CD4-positive, alpha-beta T cell treated with Interleukin-4 for 4 hours (primary cell): ENCODE measurements at places on chromosomes 4 and X.
A peak's percentile ranks its signal among the peaks of the same experiment; 100 is the strongest.

GRCh38 chr4:99361899-99362275 lies 9.3 kb upstream of the ADH1C start:
- no peak for DNase-seq

GRCh38 chrX:134371133-134371532 lies 88.8 kb upstream of the HPRT1 start:
- DNase-seq, result no peak

GRCh38 chr4:38904090-38904666 lies 36.6 kb downstream of the FAM114A1 start:
- DNase-seq, result no peak

GRCh38 chr4:654871-655463 lies 19.1 kb downstream of the ATP5ME start:
- no peak for DNase-seq

GRCh38 chr4:176236946-176237345 lies 32.1 kb downstream of the ASB5 start:
- DNase-seq, result no peak

GRCh38 chr4:37881811-37882210 lies 9.1 kb upstream of the TBC1D1 start:
- no peak for DNase-seq

GRCh38 chr4:186936496-186937375 lies 213.1 kb upstream of the FAT1 start:
- no peak for DNase-seq

DNA sequence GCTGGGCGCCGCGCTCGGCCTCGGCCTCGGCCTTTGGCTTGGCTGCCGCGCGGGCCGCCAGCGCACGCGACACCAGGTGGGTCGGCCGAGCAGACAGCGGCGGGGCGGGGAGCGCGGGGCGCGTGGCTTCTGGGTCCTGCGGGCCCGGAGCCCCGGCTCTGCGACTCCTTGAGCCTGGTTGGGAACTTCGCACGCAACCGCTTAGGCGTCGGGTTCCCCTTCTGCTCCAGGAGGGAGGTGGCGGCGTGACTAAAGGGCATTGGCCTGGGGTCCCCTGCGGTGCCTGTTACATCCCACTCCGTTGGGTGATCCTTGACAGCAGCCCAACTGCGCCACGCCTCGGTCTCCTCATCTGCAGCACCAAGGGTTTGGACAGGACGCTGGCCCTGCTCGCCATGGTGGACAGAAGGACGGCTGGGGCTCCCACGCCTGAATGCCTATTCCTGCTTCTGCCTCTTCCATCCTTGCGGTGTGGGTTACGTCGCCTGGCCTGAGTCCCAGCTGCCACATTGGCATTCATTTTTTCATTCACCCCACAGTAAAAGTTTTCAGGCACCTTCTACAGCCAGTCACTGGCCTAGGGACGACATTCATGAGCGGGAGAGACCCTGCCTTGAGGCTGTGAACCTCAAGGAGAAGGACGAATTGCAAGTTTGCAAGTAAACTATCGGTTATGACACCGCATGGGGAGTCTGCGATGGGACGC lies 631 bp downstream of the EVC start:
- no peak for DNase-seq

DNA sequence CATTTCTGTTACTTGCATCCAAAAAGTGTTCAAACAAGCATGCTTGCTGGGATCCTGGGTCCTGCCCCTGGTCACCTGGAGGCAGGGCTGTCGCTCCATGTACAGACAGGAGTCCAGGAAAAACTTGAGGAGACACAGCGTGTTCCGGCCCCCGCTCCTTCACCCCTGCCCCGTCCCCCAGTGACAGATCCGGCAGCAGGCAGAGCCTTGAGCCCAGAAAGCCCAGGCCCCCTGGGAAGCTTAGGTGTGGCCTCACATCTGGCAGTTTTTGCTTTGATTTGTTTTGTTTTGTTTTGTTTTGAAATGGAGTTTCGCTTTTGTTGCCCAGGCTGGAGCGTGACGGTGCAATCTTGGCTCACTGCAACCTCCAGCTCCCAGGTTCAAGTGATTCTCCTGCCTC lies 67.0 kb downstream of the TRMT44 start:
- DNase-seq, result no peak

- DNase-seq, result no peak
Measured at GRCh38 chr4:156298230-156298629, 344.6 kb upstream of the CTSO start.

DNA sequence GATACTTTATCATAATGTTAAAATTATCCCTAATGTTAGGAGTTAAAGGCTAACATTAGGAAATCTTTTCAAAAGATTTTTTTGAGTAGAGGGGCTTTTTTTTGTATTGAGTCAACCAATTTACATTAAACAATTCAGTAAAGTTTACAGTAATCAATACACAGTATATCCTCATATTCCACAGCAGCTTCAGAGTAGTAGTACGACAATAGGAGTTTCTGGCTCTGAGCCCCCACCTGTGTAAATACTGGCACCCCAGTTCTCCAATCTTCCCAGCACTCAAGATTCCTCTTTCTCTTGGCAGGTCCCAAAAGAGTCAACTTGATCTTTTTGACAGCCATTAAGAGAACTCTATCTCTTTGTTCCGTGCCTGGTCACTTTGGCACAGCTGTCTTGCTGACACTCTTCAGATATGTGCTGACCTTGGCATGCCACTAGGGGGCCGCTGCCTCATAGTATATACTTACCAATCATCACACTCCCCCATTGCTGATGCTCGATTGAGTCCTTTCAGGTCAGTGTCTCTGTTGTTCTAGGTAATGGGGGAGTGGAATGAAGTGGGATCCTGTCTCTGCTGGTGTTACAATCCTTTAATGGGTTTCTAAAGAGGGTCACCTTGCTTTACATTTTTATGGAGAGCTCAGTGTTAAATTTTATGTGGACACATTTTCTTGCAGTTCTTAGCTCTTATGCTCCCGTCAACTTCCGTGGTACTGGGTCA lies 19.5 kb upstream of the CCNI start:
- peak; percentile 79 for DNase-seq

DNA sequence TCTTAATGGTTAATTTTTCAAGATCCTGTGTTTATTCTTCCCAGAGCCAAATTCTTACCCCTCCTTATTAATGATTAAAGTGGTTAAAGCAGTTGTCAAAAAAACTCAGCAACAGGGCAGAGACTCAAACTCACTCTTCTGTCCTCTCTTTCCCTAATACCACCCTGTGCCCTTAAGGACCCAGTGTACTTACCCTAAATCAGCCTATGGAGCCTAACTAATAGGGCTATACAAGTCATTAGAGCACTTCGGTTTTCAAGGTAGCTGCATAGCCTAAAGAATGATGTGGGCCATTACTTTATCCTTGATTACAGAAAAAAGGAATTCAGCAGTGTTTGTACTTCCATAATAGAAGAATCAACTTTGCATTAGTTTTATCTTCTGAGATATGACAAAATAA lies 216.3 kb downstream of the KCTD8 start:
- no peak for DNase-seq

- DNase-seq, result peak; percentile 23
Measured at GRCh38 chrX:118603981-118604380, 108.4 kb downstream of the DOCK11 start.

- no peak for DNase-seq
Measured at GRCh38 chrX:43804021-43804420, 78.2 kb downstream of the MAOB start.

DNA sequence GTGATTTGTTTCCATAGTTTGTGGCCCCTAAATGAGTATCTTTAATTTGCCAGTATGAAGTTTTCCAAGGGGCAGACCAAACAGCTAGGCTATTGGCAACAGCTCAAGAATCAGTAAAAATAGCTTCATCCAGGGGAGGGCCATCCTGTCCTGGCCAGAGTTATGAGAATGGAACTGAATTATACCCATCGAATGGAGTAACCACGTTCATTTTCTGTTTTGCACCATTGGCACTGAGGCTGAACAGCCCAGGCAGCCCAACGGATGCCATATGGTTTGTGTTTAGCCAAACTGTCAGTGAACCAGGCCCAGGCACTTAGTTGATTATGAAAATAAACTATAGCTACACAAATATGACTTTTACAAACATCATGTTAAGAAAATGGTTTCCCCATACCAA lies 17.7 kb upstream of the ASB5 start:
- no peak for DNase-seq

DNA sequence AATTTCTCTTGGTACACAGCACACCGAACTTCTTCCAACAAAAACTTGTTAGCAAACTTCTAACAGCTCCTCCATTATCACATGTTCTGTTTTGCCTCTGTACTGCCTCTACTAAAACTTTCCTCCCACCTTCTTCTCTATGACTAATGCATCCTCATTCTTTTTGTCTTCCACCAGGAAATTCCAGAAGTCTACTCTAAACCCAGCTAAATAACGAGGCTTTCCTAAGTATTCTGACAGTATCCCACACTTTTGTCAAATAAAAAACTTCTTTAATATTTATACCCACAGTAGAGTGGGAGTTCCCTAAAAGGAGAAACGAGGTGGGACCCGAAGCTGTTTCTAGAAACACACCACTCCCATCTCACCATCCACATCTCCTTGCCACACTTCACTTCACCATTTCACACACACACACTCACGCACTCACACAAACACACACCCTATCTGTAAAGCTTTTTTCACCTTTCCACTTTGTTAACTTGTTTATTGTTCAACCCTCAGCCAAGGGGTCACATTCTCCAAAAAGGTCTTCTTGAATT lies 280.3 kb downstream of the ARAP2 start:
- DNase-seq, result no peak

DNA sequence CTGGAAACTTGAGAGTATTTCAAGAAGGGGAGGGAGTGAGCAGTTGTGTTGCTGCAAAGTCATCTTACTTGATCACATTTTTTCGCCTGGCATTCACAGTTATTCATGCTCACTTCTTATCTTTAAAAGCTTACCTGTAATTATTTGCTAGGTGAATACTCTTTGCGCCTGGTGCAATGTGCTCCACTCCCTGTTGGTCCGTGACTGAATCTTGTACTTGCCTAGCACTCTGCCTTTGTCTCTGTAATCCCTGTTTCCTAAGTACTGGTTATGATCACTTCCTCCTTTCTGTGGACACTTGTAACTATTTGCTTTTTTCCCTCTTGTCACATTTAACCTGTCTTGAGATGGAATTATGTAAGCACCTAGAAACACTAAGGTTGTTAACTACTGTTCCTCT lies 5.8 kb downstream of the BMP2K start:
- no peak for DNase-seq

DNA sequence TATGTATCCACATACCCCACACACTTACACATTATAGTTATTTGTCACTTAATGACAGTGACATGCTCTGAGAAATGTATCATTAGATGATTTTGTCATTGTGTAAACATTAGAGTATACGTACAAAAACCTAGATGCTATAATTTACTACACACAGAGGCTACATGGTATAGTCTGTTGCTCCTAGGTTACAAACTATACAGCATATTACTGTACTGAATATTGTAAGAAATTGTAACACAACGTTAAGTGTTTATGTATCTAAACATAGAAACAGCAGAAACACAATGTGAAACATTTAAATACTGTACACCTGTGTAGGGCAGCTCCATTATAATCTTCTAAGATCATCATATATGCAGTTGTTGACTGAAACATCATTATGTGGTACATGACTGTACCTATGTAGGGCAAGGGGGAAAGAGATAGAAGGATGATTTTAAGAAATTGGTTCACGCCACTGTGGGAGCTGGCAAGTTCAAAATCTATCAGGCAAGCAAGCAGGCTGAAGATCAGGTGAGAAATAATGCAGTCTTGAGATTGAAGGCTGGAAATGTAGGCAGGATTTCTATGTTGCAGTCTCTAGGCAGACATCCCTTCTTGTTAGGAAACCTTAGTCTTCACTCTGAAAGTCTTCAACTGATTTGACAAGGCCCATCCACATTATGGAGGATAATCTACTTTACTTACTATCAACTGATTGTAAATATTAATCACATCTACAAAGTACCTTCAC lies 78.0 kb upstream of the CPEB2 start:
- no peak for DNase-seq

DNA sequence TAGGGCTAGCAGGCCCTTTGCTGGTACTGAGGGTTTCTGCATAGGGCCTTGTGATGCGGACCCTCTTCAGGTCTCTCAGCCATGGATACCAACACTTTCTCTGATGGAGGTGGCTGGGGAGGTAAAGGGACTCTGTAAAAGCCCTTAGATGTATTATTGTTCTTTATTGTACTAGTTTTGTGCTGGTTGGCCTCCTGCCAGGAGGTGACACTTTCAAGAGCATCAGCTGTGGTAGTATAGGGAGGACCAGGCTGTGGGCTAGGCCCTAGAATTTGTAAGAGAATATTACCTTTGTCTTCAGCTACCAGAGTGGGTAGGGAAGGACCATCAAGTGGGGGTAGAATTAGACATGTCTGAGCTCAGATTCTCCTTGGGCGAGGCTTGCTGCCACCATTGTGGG lies 936.3 kb downstream of the CENPC start:
- DNase-seq, result no peak

DNA sequence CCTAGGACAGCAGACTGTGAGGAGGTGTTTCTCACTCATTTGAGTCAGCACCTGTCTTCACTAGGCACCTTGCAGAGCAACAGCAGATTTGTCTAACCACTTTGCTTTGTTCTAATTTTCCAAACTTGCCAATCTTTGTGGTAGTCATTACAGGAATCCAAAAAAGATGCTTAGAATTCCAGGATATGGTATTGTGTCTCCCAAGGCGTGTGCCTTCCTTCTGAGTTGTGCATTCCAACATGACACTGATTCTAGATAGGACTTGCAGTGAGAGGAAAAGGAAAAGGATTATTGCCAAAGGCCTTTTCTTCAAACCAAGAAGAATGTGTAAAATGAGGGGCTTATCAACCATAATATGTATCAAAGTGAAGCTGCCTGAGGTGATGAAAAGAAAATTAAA lies 126.2 kb downstream of the MAPK10 start:
- no peak for DNase-seq

- no peak for DNase-seq
Measured at GRCh38 chr4:136036744-136037143, 1495.5 kb downstream of the PCDH18 start.

DNA sequence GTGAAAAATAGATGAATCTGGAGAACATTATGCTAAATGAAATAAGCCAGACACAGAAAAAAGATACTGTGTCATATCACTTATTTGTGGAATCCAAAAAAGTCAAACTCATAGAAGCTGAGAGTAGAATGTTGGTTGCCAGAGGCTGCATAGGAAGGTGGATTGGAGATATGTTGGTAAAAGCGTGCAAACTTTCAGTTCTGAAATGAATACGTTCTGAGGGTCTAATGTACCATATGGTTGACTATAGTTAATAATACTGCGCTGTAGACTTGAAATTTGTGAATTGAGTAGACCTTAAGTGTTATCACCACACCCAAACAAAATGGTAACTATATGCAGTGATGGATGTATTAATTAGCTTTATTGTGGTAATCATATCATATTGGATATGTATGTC lies 45.0 kb upstream of the UPRT start:
- no peak for DNase-seq
